ENCODE measurements at places on chromosomes 7 and 10.
A peak's percentile ranks its signal among the peaks of the same experiment; 100 is the strongest.

GRCh38 chr10:10985361-10985760, 32.3 kb upstream of the CELF2 start:
- DNase-seq, result no peak

DNA sequence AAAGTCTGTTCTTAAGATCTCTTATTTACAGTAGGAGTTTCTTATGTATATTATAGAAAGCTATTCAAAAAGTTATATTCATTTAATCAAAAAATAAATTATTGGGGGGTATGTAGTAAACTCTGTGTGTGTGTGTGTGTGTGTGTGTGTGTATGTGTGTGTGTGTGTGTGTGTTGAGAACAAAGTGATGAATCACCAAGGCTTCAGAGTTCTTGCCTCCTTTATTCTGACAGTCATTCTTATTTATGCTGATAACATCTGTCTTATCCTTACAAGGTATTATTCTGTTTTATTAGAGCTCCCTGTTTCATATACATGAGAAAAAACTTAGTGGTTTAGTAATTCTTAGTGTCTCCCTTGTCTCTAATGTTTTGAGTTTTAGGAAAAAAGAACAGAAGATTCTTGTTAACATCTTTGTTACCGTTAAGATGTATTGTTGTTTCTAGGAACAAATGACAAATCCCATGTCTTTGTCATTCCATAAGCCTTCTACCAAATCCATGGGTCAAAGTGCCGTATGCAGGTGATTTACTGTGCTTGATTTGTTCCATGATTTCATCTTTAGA, 424.0 kb downstream of the EXOC4 start:
- no peak for DNase-seq

GRCh38 chr7:102444961-102445673, 11.7 kb downstream of the ORAI2 start:
- DNase-seq, result no peak

DNA sequence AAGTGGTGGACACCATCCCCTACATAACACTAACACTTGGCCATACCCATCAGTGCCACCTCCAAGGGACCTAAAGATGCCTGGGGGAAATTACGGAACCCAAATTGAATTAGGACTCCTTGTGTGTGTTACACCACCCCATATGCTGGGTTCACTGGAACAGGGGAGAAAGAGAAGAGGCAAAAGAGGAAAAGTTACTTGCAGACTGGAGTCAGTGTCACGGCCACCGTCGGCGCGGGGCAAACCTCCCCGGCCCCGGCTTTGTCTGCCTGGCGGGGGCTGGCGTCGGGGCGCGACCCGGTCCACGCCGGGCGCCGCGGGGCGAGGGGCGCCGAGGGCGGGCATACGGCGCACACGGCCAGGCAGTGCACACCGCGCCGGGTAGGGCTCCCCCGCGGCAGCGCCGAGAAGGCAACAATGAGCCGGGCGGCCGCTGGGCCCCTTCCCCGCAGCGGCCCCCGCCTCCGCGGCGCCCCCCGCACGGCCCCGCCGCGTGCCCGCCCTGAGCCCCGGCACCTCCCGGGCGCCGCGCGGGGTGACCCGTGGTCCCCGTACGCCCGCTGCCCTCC, 171.1 kb downstream of the FAM107B start:
- peak; percentile 17 for DNase-seq

DNA sequence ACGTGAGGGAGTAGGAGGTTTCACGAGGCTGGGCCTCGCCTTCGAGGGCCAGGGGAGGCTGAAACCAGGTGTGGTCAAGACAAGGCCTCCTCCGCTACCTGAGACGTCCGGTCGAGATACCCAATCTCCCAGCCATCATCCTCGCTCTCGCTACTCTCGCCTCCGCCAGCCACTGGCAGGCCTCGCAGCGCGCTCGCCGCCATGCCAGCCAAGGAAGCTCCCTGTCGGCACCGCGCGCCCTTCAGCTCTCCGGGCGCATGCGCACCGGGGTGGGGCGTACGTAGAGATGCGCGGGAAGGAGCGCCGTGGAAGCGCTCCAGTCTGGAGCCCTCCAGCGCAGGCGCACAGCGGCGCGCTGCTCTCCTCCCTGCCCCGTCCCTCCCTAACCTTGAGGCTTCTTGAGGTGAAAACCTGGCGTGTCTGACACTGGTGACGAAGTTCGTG, at the start of gene ASZ1:
ASZ1 (minus strand) TSS at position 236 of the 444 bp plus-strand sequence; CDS start at position 203, 33 bp downstream.
- no peak for DNase-seq

All from T-helper 1 cell (primary cell).